ENCODE measurements at places on chromosomes 3 and 15.

- no peak overlapping the region for H3K4me3 ChIP-seq
- no peaks in the 10 kb centered on the region for H3K27me3 ChIP-seq
- H3K27ac ChIP-seq, result no peak overlapping the region
- H3K36me3 ChIP-seq, result peaks cover 24% of the 10 kb centered on the region
- peaks cover 2% of the 10 kb centered on the region for H3K4me1 ChIP-seq
- DNase-seq, result no peak
Observed at GRCh38 chr3:190094160-190094718, 26.5 kb downstream of the P3H2 start.

DNA sequence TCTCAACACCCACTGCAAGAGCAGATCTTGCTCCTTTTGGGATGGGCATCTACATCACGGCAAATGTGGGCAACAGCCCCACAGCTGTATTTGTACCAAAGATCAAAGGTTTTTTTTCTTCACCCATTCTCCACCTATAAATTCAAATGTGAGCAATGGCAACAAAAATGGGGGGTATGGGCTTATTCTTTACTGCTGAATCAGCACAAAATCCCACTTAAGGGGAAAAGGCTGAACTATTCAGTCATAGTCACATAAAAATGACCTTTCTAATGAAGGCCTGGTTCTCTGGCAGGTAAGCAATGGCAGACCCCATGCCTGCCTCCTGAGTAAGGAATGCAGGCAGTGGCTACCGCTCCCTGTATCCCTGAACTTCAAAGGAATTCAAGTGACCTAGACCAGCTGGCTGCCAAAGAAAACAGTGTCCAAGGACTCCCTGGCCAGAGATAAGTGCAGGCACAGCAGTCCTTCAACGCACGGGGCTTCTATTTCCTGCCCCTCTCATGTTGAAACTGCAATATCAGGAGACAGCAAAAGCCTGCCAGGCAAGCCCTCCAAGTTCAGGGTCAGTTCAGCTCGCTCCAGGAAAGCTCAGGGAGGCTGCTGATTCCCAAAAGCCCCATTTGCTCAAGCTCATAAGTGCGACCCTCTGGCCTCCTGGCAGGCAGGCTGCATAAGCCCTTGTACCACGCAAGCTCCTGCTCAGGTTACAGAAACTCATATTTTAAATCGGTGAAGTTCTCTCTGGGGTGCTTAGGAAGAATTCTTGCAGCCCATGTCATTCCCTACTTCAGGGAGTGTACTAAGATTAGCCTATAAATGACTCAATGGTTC, 134.1 kb downstream of the PDZRN3 start:
- H3K27me3 ChIP-seq, result no peaks in the 10 kb centered on the region
- H3K27ac ChIP-seq, result no peak overlapping the region
- peaks cover 11% of the 10 kb centered on the region for H3K4me1 ChIP-seq
- no peak overlapping the region for H3K4me3 ChIP-seq

DNA sequence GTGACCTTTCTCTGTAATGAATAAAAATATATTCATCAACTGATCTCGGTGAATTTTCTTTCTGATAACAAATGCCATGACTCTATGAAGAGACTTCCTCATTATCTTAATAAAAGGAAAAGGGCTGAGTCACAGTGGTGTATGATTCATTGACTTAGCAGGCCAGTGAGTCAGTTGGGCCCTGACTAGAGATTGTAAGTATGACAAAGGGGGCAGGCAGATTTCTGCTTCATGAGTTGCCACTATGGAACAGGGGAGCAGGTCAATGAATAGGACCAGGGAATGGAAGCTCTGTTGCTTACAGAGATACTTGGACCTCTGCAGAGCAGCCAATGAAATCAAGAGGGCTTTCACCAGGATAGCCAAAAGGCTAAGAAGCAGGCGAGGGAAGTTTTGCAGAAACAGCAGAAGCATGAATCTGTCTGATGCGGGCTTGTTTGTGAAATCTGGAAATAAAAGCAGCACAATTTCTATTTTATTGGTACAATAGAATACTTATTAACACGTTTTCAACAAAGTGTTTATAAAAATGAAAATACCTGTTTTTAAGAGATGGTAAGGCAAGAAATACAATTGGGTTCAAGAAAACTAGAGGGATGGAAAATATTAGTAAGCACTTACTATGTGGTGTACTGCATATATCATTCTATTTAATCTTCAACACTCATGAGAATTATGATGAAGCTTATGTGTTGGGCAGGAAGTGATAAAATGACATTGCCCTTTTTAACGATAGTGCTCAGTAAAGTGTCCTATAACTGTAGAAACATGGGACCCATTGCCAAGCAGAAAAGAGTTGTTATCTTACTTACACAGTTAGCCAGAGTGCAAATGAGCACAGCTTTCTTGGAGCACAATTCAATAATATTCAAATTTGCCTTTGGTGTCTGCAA, 169.8 kb upstream of the MYRIP start:
- H3K4me1 ChIP-seq, result no peaks in the 10 kb centered on the region
- peak; percentile 47 for DNase-seq
- peak overlapping the region; percentile 70 for H3K27ac ChIP-seq
- H3K4me3 ChIP-seq, result no peak overlapping the region
- H3K36me3 ChIP-seq, result no peaks in the 10 kb centered on the region
- no peaks in the 10 kb centered on the region for H3K27me3 ChIP-seq

GRCh38 chr15:67296188-67296587, 41.6 kb downstream of the IQCH start:
- H3K27ac ChIP-seq, result no peak overlapping the region
- H3K4me1 ChIP-seq, result no peaks in the 10 kb centered on the region
- no peaks in the 10 kb centered on the region for H3K36me3 ChIP-seq

DNA sequence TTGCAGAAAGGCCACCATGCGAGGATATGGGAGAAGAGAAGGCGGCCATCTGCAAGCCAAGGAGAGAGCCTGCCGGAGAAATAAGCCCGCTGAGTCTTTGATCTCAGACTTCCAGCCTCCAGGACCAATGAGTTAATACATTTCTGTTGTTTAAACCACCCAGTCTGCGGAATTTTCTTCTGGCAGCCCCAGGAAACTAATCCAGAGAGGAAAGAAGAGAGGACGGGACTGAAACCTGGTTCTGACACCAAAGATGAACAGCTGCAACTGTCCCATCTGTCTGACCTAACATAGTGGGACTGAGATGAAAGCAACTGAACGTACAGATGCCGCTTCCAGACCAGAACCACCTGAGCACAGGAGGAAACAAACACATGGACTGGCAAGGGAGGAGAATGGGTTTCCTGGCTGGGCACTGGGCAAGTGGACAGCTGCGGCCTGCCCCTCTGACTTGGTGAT, 32.3 kb downstream of the VGLL4 start:
- H3K4me3 ChIP-seq, result no peak overlapping the region
- peaks cover 8% of the 10 kb centered on the region for H3K36me3 ChIP-seq
- no peaks in the 10 kb centered on the region for H3K27me3 ChIP-seq
- no peak for DNase-seq

DNA sequence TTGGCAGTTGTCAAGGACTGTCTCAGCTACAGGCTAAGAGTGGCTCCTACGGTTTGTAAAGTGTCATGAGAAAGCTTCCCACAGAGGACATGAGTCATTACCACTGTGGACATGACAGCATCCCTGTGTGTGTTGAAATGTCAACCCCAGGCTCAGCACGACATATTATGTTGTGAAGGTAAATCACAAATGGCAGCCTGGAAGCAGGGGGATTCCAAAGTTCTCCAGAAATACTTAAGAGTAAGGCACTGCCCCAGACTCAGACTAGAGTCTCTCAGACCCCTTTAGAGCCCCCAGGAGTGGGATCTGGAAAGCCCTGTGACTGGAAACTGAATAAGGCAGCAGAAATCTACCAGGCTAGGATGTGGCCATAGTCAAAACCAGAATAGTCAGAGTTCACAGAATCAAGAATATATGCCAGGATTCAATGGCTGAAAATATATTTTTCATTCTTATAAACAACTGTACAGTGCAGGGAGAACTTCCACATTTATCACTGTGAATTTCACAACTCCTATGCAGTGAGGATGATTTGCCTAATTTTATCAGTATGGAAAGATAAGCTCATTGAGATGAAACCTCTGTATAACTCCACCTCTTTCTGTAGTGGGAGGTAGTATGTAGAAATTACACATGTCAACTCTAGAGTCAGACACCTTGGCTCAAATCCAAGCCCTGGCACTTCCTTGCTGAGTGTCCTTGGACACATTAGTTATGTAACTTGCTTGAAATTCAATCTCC, 237.1 kb upstream of the CFAP20DC start:
- no peak for DNase-seq
- no peaks in the 10 kb centered on the region for H3K27me3 ChIP-seq
- H3K36me3 ChIP-seq, result no peaks in the 10 kb centered on the region
- no peak overlapping the region for H3K4me3 ChIP-seq
- no peak overlapping the region for H3K27ac ChIP-seq

- H3K4me1 ChIP-seq, result peaks cover 2% of the 10 kb centered on the region
- peaks cover 2% of the 10 kb centered on the region for H3K27me3 ChIP-seq
- H3K36me3 ChIP-seq, result no peaks in the 10 kb centered on the region
- no peak overlapping the region for H3K4me3 ChIP-seq
- H3K27ac ChIP-seq, result no peak overlapping the region
Observed at GRCh38 chr3:184636741-184637316, 75.0 kb downstream of the MAGEF1 start.

DNA sequence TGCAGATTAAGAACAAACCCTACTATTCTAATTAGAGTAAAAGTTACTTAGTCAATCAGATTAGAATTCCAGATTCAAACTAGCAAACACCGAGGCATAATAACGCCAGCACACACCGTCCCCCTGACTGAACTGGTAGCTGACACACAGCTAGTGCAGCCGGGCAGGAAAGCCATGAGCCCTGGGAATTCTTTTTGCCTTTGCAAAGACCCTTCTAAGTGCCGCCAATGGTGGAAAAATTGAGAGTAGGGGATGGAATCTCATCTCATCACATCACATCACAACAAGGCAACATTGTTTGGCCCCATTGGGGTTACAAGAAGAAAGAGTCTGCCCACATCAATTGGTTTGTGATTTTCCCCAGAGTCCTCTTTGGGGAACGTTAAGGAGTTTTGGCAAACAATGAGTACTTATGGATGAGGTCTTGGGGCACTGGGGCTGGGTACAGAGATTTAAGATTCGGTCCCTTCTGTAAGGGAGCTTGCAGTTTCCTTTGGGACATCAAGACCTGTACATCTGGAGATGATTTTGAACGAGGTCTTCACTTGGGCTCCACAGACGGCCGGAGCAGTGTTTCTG, 120.4 kb upstream of the MEF2A start:
- DNase-seq, result no peak
- H3K27me3 ChIP-seq, result no peaks in the 10 kb centered on the region
- H3K27ac ChIP-seq, result no peak overlapping the region
- H3K36me3 ChIP-seq, result no peaks in the 10 kb centered on the region
- no peak overlapping the region for H3K4me3 ChIP-seq
